ENCODE measurements at places on chromosomes 3 and 15.

DNA sequence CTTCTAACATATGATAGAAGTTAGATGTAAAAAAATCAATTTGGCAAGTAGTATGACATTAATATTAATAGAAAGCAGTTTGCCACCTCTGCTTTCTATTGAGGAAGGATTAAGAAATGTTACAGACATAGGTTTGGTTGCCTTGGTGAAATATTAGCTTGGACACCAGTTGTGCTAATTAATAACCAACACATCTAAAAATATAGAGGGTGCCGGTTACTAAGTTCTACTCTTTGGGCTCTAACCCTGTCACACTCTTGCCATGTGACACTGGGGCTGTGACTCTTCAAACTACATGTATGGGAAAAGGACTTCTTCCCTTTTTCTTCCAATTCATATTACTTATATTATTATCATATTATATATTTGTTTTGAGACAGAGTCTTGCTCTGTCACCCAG is 64.4 kb downstream of the TRIM71 start:
- DNase-seq = no peak

DNA sequence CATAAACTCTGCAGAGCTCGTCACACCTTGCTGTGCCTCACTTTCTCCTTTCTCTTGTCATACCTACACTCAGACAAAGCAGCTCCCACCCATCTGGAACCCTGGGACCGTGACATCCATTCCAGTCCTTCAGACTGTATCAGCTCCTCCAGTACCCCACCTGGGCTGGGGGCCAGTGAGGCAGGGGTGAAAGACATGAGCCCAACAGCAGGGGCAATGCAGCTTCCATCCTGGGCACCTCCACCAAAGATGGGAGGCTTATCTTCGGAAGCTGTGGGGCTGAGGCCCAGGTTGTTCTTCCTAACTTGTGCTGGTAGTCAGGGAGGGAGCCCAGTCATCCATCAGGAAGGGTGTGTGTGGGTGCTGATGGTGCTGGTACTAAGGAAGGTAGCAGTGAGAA is 109.2 kb downstream of the EEFSEC start:
- DNase-seq = no peak

DNA sequence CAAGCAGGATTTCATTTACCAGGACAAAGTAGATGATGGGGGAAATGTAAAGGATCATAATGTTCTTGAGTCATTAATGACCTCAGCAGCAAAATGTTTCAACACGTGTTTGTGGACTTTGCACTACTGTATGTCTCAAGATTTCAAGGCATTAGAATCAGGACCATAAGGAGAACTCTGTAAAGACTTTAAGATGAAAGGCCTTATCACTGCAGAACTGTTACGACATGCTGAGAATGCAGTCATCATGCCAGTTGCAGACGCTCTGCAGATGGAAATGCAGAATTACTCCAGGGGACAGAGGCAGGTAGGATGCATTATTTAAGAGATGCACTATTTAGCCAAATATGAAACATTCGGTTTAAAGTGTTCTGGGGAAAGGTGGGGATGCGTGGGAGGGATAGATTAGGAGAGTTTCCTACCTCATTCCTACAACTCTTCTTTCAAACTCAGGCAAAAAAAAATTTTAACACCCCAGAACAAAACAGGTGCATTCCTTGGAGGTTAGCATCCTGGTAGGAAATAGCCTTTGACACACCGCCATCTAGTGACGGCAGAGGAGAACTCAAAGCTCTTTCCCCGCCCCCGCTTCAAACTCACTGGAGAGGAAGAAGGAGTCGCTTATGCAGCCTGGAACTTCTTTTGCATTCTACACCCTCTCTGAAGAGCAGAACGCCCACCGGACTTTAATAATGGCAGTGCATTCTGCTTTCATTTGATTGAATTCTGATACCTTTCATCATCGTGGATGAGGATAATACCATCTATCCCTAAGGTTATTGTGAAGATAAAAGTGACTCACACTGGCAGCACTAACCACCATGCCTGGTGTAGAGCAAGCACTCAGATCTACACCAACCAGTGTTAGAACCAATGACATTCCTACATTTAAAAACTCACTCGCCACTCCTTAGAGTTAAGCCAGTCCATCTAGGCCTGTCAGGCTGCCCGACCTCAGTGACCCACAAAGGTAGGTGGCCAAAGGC is 43.1 kb upstream of the TOPAZ1 start:
- DNase-seq = peak; percentile 58

DNA sequence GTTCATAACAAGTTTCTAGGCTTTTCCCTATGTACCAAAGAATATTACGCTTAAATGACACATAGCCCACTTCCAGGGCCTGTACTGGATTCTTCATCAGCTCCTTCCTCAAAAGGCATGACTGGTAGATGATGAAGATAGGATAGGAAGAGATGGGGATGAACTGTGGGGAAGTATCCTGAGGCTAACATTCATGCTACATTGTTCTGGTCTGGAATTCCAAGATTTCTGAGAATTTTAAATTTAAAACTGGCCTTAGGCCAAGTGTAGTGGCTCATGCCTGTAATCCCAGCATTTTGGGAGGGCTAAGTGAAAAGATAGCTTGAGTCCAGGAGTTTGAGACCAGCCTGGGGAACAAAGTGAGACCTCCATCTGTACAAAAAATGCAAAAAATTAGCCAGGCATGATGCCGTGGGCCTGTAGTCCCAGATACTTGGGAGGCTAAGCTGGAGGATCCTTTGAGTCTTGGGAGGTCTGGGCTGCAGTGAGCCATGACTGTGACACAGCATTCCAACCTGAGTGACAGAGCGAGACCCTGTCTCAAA is 160.1 kb upstream of the PLAAT1 start:
- no peak for DNase-seq

DNA sequence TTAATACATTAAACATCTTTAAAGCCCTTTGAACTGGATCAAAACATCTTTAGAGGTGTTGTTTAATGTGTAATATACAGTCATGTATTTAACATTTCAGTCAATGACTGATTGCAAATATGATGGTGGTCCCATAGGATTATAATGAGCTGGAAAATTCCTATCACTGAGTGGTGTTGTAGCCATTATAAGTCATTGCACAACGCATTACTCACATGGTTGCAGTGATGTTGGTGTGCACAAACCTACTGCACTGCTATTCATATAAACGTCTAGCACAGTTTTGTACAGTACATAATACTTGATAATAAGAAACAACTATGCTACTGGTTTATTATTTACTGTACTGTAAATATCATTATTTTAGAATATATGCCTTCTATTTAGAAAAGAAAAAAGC is 75.6 kb downstream of the DTWD1 start:
- no peak for DNase-seq

GRCh38 chr3:126370606-126371005 is 13.4 kb upstream of the KLF15 start:
- no peak for DNase-seq

- no peak for DNase-seq
These were observed 121.0 kb downstream of the PDZRN3 start for GRCh38 chr3:73503781-73504180.

GRCh38 chr3:39383045-39383880 is at the start of gene SLC25A38:
Gene SLC25A38 (plus strand): TSS chr3:39383370. CDS start chr3:39383725, 355 bp downstream.
- peak; percentile 72 for DNase-seq

GRCh38 chr15:42741710-42742109 is 4.8 kb upstream of the CDAN1 start:
- no peak for DNase-seq

- DNase-seq = peak; percentile 11
These were observed 6.7 kb downstream of the NANOGP8 start for GRCh38 chr15:35078221-35078915.

DNA sequence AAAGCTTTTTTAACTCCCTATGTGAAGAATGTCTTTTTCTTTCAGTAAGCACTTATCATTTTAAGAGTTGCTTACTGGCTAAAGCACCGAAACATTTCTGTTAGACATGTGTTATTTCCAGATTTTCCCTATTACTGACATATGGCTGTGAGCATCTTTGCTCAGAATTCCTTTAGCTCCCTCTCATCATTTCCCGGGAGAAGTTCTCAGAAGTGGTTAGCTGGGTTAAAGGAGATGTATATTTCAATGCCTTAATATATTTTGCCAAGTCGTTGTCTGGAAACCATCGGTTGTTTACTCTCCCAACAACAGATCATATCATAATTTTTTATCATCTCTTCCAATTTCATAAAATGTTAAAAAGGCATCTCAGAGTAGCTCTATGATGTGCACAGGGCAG is 396.5 kb downstream of the OCA2 start:
- DNase-seq = no peak

DNA sequence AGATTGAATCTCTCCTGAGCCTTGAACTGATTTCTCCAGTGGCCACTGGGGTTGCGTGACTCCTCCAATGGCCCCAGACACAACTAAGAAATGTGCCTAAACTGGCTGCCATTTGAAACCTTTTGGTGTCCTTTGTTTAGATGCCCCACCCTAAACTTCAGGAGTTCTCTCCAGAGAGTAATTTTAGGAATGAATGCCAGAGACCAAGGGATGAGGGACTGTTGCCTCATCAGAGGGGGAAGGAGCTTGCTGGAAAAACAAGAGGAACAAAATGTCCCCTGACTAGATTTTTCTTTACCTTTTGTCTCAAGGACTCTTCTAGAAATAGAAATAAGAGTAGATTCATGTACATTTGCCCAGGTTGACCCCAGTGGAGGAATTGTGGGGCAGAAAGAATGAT is 8.1 kb upstream of the ADPRH start:
- no peak for DNase-seq

DNA sequence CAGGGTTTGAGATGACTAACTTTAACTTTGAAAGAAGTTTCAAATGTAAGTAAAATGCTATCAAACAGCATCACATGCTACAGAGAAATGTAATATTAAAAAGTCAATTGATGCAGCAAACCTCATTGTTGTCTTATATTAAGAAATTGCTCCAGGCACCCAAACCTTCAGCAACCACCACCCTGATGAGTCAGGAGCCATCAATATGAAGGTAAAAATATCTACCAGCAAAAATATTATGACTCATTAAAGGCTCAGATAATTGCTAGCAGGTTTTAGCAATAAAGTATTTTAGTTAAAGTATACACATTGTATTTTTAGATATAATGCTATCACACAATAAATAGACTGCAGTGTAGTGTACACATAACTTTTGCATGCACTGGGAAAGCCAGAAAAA is 746.3 kb downstream of the ZPLD1 start:
- no peak for DNase-seq

DNA sequence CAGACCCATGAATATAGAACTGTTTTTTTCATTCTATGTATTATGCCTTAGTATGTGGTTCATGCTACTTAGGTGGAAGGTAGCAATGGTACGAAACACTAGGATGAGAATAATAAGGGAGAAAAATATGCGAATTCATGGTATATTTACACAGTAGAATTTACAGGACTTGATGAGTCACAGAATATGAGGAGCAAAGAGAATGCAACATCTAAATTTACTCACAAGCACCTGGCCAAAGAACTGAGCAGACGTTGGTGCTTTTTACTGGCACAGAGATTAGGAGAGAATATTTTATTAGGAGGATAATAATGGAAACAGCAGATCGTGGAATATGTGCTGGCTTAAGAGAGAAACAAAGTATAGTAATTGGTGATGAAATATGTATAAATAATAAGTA is 785.4 kb upstream of the ROBO1 start:
- DNase-seq = no peak

GRCh38 chr3:454986-455385 is 258.4 kb downstream of the CHL1 start:
- no peak for DNase-seq

GRCh38 chr3:139295040-139295439 is 48.8 kb upstream of the MRPS22 start:
- DNase-seq = no peak

- peak; percentile 68 for DNase-seq
These were observed 15.8 kb downstream of the ST3GAL6 start for GRCh38 chr3:98778852-98779413.

DNA sequence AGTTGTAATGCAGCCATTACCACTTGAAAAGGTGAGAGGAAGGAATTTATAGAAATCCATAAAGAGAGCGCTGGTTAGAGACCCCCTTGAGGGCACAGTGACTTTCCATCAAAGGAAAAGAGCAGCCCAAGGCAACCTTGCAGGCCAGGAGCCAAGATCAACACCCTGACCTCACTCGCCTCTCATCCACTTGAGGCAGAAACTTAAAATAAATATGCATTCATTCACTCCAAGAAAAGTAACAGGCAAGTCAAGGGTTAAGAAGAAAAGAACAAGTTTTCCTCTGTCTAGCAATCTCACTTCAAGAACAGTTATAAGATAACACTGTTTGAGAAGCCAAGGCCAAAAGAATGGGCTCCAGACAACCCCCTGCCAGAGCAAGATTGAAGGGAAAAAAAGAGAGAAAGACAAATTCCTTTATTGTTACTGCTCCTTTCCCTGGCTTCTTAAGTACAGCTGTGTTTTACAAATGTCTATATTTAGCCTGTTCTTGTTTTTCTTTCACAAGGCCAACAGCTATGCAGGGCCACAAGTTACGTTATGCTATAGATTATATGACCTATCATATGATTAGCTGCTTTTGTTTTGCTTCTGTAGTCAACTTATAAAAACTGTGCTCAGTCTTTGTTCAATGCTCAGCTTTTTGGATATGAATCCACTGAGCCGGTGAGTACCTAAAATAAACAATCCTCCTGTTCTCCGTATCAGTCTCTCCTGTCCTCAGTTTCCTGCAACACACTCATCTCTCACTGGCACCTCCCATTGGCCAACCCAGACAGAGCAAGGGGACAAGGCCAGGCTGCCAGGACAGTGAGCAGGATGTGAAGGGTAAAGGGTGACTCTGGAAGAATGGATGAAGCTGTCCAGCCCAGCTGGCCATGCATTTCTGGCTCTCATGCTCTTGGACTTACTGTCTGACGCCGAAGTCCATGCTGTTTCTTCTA is 15.8 kb upstream of the SSUH2 start:
- DNase-seq = peak; percentile 24

DNA sequence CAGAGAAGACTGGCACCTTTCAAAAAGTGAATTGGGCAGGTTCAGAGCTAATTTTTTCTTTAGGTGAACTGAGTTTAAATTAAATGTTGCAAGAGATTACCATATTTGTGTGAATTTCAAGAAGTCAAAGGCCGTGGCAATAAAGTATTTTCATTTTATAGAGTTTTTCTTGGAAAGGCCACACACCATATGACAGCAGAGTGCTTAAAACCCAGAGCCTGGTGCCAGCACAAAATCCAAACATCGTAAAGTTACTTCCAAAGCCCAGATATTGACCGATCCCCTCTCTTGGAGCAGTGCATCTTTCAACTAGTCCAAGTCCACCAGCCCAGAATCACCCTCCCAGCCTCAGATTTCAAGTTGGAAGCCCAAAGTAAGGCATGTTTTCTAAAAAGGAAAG is 164.5 kb downstream of the VGLL4 start:
- DNase-seq = no peak

DNA sequence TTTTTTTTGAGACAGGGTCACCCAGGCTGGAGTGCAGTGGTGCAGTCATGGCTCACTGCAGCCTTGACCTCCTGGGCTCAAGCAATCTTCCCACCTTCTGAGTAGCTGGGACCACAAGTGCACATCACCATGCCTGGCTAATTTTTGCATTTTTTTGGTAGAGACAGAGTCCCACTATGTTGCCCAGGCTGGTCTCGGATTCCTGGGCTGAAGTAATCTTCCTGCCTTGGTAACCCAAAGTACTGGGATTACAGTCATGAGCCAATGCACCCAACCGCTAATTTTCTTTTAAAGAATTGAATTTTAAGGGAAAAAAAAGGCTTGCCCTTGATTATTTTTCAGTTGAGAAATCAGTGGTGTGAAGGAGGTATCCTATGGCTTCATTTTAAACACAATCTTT is 334.0 kb downstream of the SOX2 start:
- no peak for DNase-seq
